ENCODE measurements at places on chromosomes 2 and 18.

DNA sequence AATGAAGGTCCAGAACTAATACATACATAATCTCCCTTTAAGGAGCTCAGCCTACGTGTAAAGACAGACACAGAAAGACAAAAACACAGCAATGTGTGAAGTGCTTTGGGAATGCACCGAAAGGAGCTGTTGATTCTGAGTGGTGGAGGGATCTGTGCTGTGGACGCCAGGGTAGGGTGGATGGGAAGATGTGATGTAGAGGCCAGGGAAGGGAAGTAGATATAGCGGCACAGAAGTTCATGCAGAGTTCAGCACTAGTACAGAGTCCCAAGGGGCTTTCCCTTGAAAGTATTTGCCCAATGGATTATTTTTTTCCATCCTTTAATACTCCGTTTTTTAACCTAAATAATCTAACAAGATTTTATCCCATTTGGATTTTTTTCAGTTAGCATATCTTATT, 32.1 kb upstream of the DOCK10 start:
- DNase-seq = no peak

GRCh38 chr2:239377591-239377990, 23.2 kb downstream of the HDAC4 start:
- DNase-seq = no peak

DNA sequence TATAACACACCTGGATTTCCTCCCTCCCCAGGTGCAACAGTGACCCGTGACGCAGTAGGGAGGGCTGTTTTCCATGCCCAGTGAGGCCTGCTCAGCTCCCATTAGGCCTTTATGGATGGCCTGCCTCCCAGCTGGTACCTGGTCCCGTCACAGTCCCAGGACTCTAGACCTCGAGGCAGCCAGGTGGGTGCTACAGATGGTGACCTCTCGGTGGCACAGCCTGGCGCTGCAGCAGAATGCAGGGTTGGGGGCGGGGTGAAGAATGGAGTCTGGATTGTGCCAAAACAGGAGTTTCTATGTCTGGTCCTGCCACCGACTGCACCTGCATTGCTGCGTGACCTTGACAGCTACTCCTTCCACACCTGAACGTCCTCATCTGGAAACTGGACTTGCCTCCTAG, 18.0 kb upstream of the YWHAQ start:
- no peak for DNase-seq

DNA sequence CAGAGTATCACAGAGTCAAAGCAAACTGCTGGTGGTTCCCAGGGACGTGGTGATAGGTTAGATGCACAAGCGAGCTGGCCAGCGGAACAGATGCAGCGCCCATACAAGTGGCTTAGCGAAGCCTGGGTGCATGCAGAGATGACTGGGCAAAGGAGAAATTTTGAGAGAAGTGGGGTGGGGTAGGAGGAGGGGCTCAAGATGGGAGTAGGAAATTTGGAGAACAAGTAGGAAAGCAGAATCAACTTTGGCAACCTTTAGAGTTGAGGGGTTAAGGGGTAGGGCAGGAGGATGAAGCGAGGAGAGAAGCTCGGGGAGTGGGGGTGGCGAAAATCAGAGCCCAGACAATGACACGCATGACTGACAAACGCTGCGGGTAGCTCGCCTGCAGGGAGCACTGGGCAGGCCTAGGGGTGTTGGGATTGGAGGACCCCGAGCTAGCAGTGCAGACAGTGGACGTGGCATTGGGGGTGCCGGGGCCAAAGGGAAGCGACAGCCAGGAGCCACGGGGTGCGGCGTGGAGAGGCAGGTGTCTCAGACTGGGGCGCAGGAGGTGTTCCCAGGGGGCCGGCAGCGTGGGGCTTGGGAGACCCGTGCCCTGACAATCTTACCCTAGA, 431 bp downstream of the FAM98A start:
- peak; percentile 69 for DNase-seq

GRCh38 chr2:183996825-183997793, 601.2 kb upstream of the ZNF804A start:
- no peak for DNase-seq

GRCh38 chr2:188659656-188660406, 314.3 kb upstream of the COL3A1 start:
- no peak for DNase-seq

GRCh38 chr18:3088449-3088848, 75.5 kb upstream of the LPIN2 start:
- no peak for DNase-seq
